Karpas-422 (cell line): ENCODE measurements at places on chromosomes 6 and 20.

DNA sequence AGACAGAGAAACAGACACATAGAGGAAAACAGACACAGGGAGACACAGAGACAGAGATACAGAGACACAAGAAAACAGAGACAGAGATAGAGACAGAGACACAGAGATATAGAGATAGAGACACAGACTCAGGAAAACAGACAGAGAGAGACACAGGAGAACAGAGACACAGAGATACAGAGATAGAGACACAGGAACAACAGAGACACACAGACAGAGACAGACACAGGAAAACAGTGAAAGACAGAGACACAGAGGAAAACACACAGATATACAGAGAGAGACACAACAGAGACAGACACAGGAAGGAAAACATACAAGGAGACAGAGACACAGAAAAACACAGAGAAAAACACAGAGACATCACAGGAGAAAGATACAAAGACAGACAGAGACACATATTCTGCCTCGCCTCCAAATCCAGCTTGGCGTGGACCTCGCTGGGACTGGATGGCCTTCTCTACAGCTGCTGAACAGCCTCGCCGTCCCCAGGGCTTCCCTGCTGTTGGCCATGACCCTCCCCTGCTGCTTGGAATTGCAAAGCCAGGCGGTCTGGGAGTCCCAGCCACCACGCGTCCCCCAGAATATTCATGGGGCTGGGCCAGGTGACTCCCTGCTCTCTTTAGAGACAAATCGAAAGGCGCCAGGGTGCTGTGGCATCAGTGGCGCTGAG lies 36.8 kb downstream of the NTSR1 start:
- no peak overlapping the region for H3K4me3 ChIP-seq
- H3K27ac ChIP-seq = no peak overlapping the region
- H3K4me1 ChIP-seq = no peaks in the 10 kb centered on the region
- no peaks in the 10 kb centered on the region for H3K36me3 ChIP-seq
- DNase-seq = no peak

DNA sequence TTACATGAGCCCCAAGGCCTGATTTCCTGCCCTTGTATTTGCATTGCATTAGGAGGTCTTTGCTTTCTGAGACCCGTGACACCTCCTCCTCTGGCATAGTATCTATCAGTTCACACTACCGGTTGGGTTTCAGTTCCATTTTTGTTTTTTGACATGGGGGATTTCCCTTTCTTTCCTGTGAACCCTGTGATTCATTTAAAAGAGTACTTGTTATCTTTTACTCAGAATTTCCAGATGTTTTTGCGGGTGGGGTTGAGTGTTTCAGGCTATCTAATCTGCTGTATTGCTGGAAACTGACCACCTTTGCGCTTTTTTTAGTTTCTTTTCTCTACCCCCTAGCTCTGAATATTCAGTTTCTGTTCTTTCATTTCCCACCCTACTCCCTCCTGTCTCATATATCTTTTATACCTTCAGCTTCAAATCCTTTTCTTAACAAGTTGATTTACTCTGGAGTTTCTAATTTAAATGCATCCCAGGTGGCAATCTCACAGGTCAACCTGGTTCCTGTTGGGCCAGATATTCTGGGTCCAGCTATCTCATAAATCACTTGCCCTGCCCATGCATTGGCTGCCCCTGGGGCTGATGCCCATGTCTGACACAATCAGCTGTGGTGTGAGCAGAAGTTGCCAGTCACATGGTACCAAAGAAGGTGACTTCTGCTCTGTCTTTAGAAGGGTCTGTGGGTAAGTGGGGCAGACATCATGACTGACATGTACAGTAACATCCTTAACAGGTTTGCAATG lies 14.3 kb upstream of the NCOA3 start:
- H3K27me3 ChIP-seq = no peaks in the 10 kb centered on the region
- peaks cover 18% of the 10 kb centered on the region for H3K4me1 ChIP-seq
- peak overlapping the region; percentile 84 for H3K27ac ChIP-seq
- DNase-seq = peak; percentile 91
- H3K4me3 ChIP-seq = peak overlapping the region; percentile 28

GRCh38 chr6:3813150-3813780 lies 35.9 kb upstream of the FAM50B start:
- no peaks in the 10 kb centered on the region for H3K27me3 ChIP-seq
- no peak overlapping the region for H3K27ac ChIP-seq
- DNase-seq = no peak
- H3K36me3 ChIP-seq = no peaks in the 10 kb centered on the region

- H3K27me3 ChIP-seq = no peaks in the 10 kb centered on the region
- H3K36me3 ChIP-seq = peaks cover 3% of the 10 kb centered on the region; the same call in 1 of the 2 replicates
- H3K4me1 ChIP-seq = no peaks in the 10 kb centered on the region
Observed at GRCh38 chr6:2258112-2258511, 12.7 kb upstream of the GMDS start.

- H3K27ac ChIP-seq = no peak overlapping the region
- H3K4me3 ChIP-seq = no peak overlapping the region
- H3K36me3 ChIP-seq = no peaks in the 10 kb centered on the region
- H3K27me3 ChIP-seq = no peaks in the 10 kb centered on the region
Observed at GRCh38 chr20:36885356-36885755, 9.4 kb downstream of the TLDC2 start.

DNA sequence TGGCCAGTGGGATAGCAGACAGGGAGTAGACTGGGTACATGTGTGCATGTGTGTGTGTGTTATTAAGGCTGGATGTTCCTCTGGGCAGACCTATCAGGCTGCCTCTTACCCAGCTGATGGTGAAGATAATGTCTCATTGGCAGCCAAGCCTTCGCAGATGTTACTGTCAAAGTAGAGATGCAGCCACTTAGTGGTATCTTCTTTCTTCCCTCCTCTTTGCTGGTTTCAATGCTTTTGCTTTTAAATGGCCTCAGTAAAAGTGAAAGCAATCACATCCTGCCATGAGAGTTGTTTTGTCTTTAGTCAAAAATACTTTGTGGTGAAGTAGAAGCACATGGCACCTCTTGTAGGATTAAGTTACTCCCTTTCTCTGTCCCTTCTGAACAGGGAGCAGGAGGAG lies 57.5 kb downstream of the SNRNP48 start:
- H3K27me3 ChIP-seq = no peaks in the 10 kb centered on the region
- H3K27ac ChIP-seq = no peak overlapping the region
- H3K36me3 ChIP-seq = no peaks in the 10 kb centered on the region
- no peak overlapping the region for H3K4me3 ChIP-seq
- no peak for DNase-seq
- no peaks in the 10 kb centered on the region for H3K4me1 ChIP-seq
